Lung microvascular endothelial cell (primary cell): ENCODE measurements at places on chromosomes 5 and 9. TPM values are rescaled to one million over a fixed set of nuclear protein-coding genes. Genes with fewer than 3 reads are reported as not detected.

DNA sequence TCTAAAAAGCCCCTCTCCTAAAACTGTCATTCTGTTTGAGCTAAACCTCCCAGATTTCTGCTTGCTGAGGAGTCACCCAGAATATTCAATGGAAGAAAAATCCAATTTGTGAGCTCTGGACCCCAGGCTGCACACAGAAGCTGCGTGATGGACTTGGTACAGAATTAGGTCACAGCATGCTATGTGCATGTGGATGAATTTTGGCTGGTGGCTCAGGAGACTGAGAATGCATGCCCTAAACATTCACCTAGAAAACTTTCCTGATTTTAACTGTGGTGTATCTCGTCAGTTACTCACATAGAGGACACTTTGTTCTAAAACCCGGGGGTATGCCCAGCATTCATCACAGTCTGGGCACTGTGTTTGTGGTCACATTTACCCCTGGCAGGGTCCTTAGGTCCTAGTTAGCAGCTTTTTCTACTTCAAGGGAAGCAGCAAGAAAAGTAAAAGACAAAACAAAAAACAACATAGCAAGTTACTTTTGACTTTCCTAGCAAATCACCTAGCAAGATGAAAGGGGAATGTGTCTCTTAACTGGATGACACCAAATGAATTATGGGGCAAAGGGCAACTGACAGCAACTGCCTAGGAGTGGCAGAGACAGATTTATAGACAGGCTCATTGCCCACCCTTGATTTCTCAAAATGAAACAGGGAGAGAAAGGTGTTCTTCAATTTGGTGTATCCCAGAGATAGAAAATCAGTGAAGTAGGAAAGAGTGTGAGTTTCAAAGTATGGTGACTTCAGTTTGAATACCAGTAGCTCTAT lies 8.3 kb upstream of the SHROOM1 start:
- no peak for DNase-seq

GRCh38 chr9:136229096-136230065 lies 16.2 kb downstream of the QSOX2 start:
- no peak for DNase-seq

GRCh38 chr5:73142035-73142434 lies 21.7 kb downstream of the TMEM171 start:
- DNase-seq = no peak

- no peak for DNase-seq
These were observed 9.1 kb downstream of the GFPT2 start for GRCh38 chr5:180343831-180344695.

GRCh38 chr5:119412279-119413227 lies 39.7 kb upstream of the HSD17B4 start:
- no peak for DNase-seq

DNA sequence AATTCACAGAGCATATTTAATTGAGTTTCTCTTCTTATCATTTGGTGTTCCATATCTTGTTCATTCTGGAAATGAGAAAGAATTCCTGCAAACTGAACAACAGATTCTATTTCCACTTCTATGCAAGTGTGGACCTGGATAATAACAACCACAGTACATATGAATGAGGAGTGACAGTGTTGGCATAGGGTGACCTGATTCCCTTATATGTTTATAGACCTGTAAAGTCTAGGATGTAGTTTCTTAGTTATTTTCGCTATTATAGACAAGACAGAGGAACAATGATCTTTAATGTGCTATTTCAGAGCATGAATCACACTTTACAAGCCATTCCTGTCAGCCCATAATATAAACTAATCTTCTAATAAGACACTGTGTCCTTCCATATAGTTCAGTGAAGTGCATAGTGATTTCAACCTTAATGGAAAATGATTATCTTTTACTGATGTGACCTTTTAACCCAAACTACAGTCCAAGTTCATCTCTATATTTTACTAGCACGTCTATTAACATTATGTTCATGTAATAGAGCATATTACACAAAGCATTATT lies 88.2 kb upstream of the FAM174A start:
- no peak for DNase-seq

- no peak for DNase-seq
These were observed 19.4 kb upstream of the DEPDC1B start for GRCh38 chr5:60719329-60719728.

DNA sequence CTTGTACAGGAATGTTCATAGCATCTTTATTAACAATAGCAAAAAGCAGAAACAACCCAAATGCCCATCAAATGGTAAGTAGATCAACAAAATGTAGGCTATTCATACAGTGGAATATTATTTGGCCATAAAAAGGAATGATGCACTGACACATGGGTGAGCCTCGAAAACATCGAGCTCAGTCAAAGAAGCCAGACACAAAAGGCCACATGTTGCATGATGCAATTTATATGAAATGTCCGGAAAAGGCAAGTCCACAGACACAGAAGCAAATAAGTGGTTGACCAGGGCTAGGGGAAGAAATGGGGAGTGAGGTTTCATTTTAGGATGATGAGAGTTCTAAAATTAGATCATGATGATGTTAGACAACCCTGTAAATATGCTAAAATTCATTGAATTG lies 16.5 kb upstream of the SLC2A8 start:
- no peak for DNase-seq

SPATA31E1 gene
- total RNA-seq = not detected in 2 replicates

NEUROG1 gene
- not detected in 2 replicates for total RNA-seq

IL17B gene
- total RNA-seq = not detected in 2 replicates

BSPRY gene
- total RNA-seq = not detected in 2 replicates

MEIKIN gene
- total RNA-seq = not detected in 2 replicates

IL9 gene
- not detected in 2 replicates for total RNA-seq

SPATA31C2 gene
- not detected in 2 replicates for total RNA-seq
